ENCODE measurements at places on chromosomes 12 and 14.

DNA sequence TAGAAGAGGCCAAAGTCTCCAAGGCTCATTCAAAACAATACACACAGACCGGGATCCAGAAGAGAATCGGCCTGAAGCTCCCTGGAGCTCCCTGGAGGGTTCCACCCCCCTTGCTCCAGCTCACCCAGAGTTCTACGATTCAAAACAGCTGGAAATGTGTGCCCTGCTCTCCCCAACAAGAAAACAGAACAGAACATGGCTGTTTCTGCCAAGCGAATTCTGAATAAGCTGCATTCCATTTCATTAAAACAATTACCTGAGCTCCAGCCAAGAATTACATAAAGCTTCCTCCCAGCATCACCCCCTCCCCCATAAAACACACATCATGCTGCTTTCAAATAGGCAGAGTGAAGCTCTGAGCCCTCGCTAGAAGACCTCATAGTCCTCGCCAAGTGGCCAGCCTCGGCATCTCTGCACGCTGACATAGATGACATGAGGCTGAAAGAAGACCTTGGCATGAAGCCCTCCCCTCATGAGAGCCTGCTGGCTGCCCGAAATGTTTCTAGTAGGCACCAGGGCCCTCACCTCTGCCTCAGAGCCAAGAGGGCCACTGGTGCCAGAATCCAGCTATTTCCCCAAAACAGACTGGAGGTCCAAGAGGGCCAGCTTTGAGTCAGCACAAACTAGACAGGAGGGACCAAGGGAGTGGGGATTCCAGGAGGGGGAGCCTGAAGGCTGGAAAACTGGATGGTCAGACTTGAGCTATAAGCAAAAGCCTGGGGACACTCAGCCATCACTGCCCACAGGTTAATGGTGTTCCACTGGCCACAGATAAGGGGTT, 8.3 kb downstream of the PXN start:
- DNase-seq, result peak; percentile 57

DNA sequence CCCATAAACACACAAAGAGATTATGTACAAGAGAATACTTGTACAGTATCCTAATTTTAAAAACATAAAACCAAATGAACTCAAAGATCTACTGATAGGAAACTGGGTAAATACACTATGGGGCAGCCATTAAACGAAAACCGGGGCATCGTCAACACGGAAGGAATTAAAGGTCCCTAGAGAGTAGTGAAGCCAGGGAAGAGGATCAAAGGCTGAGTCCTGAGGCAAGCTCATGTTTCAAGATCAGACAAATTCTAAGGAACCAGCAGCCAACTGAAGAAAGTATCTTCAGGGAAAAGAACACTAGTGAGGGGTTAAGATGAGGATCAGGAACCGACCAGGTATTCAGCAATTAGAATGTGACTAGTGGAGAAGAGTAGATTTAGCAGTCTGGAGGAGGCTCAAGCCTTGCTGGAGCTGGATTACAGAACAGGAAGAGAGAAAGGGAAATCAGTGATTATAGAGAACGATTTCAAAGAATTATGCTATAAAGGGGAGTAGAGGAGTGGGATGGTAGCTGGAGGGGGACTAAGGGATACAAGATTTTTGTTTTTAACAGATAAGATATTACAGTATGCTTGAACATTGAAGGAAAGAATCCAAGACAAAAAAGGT, 23.7 kb downstream of the SEL1L start:
- DNase-seq, result no peak

DNA sequence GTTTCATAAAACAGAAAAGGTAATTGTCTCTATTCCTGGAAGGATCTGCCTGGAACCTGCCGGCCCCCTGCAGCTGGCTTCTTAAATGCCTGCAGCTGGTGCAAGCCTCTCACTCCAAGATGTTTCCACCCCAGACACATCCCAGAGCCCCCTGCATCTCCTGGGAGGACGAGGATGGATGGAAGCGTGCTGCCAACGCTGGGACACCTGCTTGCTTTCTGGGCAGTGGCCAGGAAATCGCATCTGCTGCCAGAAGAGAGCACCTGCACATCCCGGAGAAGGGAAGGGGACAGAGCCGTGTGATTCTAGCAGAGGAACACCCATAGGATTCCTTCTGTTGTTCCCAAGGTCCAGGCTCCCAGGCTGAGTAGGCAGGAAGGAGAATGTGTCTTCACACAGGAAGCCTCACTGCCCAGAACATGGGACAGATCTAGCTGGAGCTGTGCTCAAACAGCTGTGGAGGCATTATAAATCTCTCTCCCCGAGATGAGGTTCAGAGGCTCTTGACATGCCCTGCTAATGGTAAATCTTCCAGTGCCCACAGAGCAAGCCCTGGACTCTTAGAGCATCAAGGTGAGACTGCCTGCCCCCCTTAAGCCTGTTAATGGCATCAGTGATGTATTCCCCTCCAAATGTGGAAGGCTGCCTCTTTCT, 138.8 kb upstream of the MAP1LC3B2 start:
- no peak for DNase-seq

DNA sequence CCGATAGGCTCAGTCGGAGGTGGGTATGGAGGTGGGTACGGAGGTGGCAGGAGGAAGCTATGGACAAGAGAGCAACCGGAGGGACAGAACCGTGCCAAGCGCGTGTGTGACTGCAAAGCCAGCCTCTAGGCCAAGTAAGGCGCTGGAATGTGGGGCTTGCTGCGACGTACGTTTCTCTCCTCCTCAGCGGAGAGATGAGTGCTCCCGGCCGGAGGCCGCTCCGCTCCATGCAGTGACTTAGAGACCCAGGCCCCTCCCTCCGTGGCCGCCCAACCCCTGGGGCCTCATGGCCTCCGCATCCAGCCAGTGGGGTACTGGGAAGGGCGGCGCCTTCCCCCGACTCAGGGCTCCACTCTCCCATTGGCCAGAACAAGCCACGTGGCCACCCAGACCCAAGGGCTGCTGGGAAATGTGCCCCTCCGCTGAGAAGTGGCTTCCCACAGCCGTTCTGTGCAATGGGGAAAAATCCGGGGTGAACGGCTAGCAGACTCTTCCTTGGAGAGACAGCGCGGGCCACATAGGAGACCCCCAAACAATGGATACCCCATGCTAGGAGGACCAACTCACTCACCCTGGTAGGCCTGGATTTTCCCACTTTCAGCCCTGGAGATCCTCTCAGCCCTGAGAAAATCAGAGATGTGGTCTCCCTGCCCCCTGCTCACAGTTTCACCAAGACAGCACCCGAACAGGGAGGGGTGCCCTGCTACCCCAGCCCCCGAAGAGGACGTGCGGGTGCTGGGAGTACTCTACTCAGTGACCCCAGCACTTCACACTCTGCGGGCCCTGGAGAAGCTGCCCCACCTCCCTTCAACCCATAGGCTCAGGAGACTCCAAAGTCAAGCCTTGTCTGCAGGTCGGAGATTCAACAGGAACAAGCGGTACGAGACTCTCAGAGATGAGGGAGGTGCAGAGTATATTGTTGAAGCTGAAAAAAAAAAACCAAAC, 66.7 kb downstream of the RIMBP2 start:
- no peak for DNase-seq

DNA sequence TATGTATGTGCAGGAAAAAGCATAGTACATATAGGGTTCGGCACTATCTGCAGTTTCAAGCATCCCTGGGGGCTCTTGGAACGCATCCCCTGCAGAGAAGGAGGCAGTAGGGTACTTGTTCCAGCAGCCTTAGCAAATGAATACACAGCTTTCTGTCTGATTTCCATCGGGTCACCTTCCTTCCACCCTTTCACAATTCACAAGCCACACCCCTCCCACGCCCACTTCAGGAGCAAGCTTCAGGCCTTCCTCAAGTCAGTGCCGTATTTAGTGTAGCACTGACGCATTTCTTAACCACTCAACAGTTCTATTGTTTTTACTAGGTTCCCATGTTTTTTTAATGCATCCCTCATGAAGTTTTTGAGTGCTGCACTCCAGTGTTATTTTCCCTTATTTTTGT, 64.2 kb downstream of the CLMN start:
- DNase-seq, result peak; percentile 72

DNA sequence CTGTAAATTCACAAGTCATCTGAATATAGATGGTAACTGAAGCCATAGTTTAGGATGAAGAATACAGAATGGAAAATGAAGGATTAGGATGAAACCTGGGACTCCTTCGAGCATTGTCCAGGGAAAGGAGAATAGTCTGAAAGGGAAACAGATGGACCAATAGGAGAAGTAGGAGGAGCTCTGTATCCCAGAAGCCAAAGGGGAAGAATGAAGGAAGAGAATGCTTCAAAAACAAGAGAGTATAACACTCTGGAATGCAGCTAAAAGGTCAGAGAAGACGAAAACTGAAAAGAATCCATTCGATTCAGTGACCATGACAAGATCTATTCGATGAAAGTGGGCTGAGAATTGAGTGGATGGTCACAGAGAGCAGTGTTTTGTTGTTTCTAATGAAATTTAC, 1.0 kb downstream of the GMFB start:
- peak; percentile 26 for DNase-seq

DNA sequence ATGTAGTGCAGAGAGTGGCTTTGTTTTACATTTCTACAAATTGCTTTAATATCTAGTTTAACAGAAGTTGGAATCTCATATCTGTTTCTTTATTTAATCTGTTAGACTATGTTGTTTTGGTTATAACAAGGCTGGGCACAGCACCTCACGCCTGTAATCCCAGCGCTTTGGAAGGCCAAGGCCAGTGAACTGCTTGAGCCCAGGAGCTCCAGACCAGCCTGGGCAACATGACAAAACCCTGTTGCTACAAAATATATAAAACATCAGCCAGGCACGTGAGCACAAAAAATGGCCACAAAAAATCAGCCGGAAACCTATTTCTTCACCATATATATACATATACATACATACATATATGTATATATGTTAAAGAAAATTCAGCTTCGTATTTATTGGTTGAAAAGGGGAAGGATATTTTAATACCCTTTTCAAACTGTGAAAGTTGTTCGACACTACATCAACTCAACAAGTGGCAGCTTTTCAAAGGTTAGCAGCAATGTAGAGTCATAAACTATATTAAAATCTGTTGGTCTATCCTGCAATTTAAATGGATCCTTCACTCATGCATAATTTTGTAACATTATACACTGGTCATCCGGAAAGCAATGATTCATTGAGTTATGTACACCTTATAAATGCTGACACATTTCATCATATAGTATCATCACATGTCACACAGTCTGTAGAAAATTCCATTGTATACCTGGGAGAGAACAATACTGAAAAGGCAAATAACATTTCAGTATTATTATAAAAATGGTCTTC, 7.1 kb downstream of the NR2C1 start:
- no peak for DNase-seq

DNA sequence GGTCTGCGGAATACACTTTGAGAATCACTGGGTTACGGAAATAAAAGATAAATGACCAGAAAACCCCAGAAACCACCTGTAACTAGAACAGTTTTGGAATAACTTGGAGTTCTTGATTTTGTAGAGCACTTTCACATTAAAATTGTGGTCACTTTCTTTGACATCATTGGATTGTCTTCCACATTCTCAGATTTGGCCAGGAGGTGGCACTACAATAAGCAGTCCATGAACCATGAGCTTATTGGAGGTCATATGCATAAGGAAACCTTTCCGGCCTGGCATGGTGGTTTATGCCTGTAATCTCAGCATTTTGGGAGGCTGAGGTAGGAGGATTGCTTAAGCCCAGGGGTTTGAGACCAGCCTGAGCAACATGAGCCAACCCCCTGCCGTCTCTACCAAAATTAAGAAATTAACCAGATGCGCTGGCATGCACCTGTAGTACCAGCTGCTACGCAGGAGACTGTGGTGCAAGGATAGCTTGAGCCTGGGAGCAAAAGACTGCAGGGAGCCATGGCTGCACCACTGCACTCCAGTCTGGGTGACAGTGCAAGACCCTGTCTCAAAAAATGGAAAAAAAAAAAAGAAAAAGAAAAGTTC, 107.7 kb upstream of the CAND1 start:
- peak; percentile 4 for DNase-seq

- no peak for DNase-seq
Measured at GRCh38 chr14:68774771-68775613, 17.9 kb downstream of the ZFP36L1 start.
